Camera-type eye (tissue), 1 donor: ENCODE measurements at places on chromosomes 5 and 9. TPM values are rescaled to one million over a fixed set of nuclear protein-coding genes. Genes with fewer than 3 reads are reported as not detected.

Gene ASS1
- total RNA-seq: 52.0 TPM

Gene ADAMTSL1
- 85.3 TPM for total RNA-seq

Gene CENPK
- total RNA-seq: 17.4 TPM

Gene MCIDAS
- total RNA-seq: not detected

Gene EQTN
- 1.2 TPM for total RNA-seq

Gene HEMGN
- total RNA-seq: 6.4 TPM
